PC-9 (cell line): ENCODE measurements at places on chromosomes 2 and 18. TPM values are rescaled to one million over a fixed set of nuclear protein-coding genes. Genes with fewer than 3 reads are reported as not detected.

GRCh38 chr2:28658369-28658768, 93.3 kb upstream of the PPP1CB start:
- no peak for DNase-seq

Gene RAB12
- 60.1 and 79.4 TPM in 2 replicates for total RNA-seq

DNA sequence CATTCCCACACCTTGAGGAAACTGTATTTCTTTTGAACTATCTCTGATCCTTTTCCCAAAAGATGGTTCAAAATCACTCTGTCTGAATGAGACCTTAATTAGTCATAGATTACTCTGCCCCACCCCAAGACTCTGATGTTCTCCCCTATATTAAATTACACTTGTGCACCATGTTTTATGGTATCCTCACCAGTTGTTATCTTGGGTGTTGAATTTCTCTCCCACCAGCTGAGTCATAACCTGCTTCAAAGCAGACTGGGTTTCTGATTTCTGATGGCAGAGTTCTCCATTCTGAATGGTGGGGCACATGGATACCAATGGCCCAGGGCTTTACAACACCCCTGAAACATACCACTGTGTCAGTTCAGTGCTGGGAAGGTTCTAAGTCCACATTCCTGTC, 15.0 kb downstream of the CDH20 start:
- no peak for DNase-seq

Gene ACTG2
- not detected in 2 replicates for total RNA-seq

GRCh38 chr2:156436497-156437085, 412 bp downstream of the GPD2 start:
- no peak for DNase-seq

GRCh38 chr2:56534321-56534720, 350.5 kb downstream of the CCDC85A start:
- DNase-seq: no peak

GRCh38 chr2:135052997-135053474, 944 bp downstream of the RAB3GAP1 start:
- DNase-seq: no peak

- DNase-seq: no peak
Measured at GRCh38 chr2:78707776-78708386, 317.6 kb upstream of the REG3G start.

Gene AGXT
- total RNA-seq: not detected in 2 replicates

DNA sequence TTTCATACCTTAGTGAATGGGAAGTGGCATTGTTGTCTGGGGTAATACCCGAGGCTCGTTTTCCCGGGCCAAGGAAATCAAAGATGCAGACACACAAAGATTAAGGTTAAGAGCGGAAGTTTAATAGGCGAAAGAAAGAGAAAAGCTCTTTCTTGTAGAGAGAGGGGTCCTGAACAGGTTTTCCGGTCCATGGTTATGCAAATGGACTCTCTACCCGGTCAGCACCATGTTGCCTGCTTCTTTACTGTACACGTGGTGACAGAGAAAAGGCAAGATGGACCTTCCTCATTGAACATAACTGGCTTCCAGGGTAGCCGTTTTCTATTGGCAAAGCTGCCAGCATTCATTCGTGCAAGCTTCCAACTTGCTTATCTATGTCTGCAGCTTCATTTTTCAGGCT, 2063.5 kb downstream of the SUCLG1 start:
- DNase-seq: no peak

Gene LTBP1
- 10.3 and 10.4 TPM in 2 replicates for total RNA-seq
